Stimulated activated CD4-positive, alpha-beta T cell treated with anti-CD3 and anti-CD28 coated beads, Interleukin-12 subunit alpha, Interleukin-12 subunit beta, amount 100 ng/mL, for 48 hours (primary cell): ENCODE measurements at places on chromosomes 6 and 20.

GRCh38 chr20:62606551-62607201 is 35.6 kb upstream of the SLCO4A1 start:
- DNase-seq: no peak

DNA sequence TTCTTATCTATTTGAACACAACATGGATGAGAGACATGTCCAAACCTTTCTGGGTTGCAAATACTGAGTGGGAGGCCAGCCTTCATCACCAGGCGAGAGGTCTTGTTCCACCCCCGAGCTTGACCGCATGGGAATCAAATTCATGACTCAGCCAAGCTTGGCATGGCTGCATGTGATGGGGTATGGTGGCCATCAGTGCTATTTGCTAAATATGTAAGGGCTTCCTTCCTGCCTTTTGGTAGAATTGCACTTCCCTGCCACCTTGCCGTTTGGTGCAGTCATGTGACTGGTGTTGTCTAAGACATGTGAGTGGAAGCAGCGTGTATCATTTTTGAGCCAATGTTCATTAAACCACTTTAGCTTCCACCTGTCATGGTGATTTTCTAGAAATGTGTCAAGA is 508.9 kb upstream of the SULF2 start:
- DNase-seq: no peak

DNA sequence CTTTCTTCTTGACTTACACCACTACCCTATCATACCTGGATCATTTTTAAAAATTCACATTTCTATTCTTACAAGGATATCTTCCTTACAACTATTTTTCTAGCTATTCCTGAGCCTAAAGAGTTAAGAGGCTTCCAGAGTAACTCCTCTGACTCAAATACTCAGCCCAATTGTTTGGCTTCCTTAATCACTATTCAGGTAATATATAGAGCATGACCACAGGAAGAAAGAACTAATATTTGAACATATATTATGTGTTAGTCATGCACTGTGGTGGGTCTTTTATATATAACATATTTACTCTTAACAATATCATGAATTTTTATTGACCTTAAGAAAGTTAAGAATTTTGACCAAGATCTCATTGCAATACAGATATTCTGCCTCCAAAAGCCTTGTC is 42.0 kb upstream of the ID4 start:
- DNase-seq: no peak

DNA sequence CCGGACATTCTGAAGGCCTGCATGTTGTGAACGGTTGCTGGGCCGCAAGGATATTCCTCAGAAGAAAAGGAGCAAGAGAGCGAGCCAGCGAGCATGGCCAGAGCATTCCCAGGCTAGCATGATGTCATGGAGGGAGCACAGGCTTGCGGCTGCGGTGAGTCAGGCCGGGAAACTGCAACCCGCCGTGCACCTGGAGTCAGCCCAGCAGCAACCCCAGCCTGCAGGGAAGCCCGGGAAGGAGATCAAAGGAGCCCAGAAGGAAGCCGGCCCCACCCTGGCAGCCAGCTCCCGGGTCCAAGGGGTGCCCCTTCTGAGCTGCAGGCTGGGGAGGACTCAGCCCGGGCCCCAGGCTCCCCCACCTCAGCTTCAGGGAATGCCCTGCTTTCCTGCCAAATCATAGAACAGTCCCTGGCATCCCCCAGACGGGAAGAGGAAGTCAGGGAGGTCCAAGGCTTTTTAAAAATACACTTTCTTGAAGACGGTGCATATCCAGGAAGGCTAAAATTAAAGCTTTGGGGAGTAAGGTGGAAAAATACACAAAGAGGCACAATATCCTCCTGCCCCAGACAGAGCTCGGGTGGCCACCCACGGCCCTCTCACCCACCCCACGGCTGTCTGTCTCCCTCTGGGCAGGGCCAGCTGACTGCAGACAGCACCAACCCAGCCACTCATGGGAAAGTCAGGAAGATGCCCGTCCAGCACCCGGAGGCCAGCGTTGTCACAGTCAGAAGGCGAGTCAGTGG is 53.7 kb downstream of the BMP7 start:
- no peak for DNase-seq

DNA sequence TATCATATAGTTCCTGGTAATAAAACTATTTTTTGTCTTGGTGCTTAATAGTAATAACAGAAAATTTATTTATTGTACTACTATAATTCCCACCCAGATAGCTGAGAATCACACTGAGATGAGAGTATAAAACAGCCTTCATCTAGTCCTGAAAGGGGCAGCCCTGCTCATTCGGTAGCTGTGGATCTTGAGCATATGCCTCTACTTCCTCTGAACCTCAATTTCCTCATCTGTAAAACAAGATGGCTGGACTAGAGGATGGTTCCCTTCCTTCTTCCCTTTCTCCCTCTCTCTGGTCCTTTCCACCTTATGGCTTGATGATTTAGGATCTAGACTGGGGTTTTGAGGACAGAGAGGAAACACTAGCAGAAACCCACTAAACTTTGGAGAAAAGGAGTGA is 15.0 kb downstream of the FKBP5 start:
- DNase-seq: no peak

DNA sequence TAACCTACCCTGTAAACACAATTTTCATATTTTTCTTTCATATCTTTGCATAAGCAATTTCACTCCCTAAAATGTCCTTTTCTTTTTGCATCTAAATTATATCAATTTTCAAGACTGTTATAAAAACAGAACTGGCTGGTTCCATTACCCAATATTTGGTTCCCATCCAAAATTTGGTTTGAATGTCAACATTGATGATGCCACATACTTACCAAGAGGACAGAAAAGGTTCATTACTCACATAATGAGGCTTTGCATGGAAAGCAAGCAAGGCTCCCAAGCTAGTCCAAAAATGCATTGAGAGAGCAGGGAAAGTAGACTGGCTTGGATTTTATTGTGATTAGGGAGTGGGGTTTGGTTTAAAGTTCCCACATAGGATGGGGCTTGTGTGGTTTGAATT is 144.4 kb upstream of the AKIRIN2 start:
- DNase-seq: no peak

DNA sequence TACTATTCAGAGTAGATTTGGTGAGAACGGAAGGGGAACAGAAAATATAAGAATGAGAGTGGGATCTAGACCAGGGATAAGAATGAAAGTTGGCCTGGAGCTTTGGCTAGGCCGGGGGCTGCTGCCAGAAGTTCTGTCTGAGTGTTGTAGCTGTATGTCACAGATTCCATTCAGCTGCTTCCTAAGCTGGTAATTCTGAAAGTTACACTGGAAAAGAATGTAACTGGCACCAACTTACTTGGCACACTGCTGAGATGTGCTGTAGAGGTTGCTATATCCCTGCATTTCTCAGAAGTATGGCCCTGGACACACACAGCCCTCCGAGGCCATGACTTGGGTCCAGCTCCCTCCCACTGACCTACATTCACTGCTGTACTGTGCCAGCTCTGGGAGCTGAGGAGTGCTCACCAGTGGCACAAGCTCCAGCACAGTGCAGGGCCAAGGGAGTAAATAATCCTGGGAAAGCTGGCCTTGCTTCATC is 25.8 kb upstream of the TMEM217 start:
- DNase-seq: no peak
